ENCODE measurements at places on chromosomes 2 and 18. TPM values are rescaled to one million over a fixed set of nuclear protein-coding genes. Genes with fewer than 3 reads are reported as not detected.

DNA sequence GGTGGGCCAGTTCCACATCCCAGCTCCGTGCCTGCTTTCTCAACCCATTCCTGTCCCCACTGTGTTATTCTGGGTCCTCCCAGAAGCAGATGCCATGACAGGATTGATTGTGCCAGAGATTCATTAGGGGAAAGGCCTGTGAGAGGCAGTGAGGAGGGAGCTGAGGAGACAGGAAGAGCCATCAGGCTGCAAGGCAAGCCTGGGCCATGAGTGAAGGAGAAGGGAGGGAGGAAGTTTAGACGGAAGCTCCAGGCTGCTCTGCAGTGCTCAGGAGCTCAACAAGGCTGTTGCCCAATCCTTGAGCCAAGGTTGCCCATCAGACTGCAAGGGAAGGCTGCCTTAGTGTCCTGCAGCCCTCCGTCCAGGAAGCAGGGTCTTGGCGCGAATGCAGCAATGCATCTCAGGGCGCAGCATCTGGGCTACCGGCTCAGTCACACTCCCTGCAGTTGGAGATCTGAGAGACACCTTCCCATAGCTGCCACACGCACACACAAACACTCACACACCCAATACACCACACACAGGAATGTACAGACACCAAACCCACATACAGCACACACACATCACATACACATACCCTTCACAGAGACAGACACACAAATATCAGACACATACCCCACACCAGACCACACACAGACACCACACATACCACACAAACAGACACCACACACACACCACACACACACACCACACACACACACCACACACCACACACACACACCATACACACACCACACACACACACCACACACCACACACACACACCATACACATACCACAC lies 139.5 kb upstream of the NDUFV2 start:
- DNase-seq, result no peak

- DNase-seq, result no peak
Measured at GRCh38 chr2:192162392-192163042, 32.2 kb downstream of the TMEFF2 start.

GRCh38 chr2:146678516-146678915 lies 1166.3 kb upstream of the ACVR2A start:
- no peak for DNase-seq

GRCh38 chr2:84472856-84473565 lies 13.9 kb upstream of the SUCLG1 start:
- DNase-seq, result no peak

DNA sequence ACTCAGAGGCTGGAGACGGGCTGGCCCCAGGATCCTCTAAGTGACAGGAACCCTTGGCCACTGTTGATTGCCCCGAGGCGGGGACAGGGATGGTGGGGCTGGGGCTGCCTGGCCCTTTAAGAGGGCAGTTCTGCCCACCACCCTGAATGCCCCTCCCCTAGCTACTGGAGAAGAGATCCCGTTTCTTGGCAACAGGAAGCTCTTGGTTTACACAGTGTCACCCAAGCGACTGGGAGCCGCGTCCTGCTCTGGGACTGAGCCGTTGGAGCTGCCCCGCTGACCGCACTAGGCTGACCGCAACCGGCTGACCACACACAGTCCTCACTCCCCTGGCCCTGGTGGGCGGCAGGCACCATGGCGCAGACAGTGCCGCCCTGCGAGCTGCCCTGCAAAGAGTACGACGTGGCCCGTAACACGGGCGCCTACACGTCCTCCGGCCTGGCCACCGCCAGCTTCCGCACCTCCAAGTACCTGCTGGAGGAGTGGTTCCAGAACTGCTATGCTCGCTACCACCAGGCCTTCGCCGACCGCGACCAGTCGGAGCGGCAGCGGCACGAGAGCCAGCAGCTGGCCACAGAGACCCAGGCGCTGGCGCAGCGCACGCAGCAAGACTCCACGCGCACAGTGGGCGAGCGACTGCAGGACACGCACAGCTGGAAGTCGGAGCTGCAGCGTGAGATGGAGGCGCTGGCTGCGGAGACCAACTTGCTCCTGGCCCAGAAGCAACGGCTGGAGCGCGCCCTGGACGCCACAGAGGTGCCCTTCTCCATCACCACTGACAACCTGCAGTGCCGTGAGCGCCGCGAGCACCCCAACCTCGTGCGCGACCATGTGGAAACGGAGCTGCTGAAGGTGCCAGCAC lies at the start of gene TEKT4:
Gene TEKT4 (plus strand): TSS at position 205 of the 862 bp plus-strand sequence. CDS start 150 bp downstream, at position 355.
- DNase-seq, result no peak

DNA sequence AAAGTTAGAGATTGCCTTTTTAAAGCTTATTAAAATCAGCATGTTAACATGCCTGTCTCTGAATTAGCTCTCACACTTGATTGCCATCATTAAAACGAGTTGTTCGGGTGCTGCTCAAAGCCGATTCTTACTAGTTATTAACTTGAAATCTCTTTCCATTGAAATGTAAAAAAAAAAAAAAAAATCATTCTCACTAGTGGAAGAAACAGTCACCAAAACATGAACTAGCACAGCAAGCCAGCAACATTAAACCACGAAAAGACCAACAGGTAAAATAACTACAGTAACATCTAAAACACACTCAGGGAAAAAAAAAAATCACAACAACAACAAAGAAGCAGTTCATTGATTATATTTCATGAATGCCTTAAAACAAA lies 264.5 kb downstream of the MEIS1 start:
- DNase-seq, result no peak

GRCh38 chr2:138516030-138516704 lies 14.6 kb downstream of the SPOPL start:
- DNase-seq, result no peak

GRCh38 chr2:60821587-60822302 lies 59.6 kb upstream of the REL start:
- DNase-seq, result no peak

DNA sequence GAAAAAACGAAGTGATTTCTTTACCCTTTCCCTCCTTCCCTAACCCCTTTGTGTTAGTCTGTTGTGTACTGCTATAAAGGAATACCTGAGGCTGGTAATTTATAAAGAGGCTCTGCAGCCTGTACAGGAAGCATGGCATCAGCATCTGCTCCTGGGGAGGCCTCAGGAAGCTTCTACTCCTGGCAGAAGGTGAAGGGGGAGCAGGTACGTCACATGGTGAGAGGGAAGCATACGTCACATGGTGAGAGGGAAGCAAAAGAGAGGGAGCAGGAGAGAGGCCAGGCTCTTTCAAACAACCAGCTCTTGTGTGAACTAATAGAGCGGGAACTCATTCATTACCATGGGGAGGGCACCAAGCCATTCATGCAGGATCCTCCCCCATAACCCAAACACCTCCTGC lies 126.2 kb downstream of the CAPN13 start:
- DNase-seq, result no peak

DNA sequence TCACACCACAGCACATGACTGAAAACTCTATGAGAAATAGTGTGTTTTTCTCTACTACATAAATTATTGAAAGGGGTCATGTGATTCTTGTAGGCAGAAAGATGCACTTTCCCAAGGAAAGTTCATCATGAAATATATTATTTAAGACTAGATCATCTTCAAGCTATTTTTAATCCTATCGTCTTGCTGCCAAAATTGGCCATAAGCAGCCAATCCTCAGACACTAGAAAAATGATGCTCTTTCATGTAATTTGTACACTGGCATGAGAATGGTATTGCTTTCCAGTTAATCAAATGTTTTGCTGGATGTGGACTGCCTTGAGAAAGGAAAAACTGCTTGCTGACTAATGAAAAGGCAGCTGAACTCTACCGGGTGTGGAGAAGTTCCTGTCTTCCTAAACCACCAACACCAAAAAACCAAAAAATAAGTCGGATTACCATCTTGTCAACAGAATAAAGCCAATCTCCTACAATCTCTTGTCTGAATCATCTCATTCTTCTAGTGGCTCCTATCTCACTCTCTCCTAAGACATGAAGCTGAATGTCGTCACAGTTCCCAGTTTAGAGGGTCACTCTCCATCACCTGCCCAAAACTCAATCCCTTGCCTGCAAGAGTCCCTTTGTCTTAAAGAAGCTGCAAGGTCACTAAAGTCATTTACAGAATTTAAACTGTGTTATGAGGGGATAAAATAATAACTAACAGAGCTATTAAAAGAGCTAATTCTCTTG lies 5.3 kb downstream of the BCL2 start:
- DNase-seq, result no peak

- DNase-seq, result no peak
Measured at GRCh38 chr2:218344090-218344754, 12.4 kb upstream of the CATIP start.

DNA sequence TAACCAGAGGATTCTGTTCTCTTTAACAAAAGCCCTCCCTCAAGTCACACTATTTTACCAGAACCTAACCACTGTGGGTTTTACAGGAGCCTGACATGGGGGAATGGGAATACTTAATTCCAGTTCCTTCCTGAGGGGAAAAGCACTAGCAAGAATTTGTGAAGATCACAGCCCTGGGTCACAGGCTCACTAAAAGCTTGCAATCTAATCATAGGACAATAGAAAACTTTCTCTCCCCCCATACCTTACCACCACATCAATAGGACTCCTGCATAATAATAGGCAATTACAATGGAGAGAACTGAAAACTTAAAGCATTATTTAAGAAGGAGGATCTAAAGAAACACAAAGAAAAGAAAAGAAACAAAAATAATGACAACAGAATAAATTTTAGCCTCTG lies 225.8 kb upstream of the ZNF804A start:
- DNase-seq, result no peak

GRCh38 chr2:102080451-102081242 lies 61.9 kb upstream of the IL1R1 start:
- no peak for DNase-seq

GRCh38 chr18:54616220-54616848 lies 25.3 kb downstream of the DYNAP start:
- no peak for DNase-seq

DNA sequence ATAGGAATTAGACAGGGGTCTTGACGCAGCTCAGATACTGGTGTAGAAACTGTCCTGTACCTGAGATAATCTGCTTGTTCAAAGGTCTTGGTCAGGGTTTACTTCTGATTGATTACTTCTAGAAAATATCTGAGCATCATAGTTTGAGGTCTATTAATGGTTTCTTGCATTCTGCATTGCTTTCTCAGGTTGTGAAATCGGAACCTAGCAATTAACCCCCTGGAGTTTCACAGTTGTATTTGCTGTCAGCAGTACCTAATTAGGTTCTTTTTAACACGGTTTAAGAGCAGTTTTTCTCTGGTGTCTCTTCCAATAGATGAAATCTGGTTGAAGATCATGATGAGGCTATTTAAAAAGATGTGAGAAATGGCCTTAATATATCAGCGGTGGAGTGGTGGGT lies 428.6 kb upstream of the SYT4 start:
- no peak for DNase-seq

- no peak for DNase-seq
Measured at GRCh38 chr2:127579231-127579630, 43.7 kb downstream of the MYO7B start.

GRCh38 chr2:127034883-127035611 lies 71.9 kb downstream of the BIN1 start:
- DNase-seq, result no peak

DNA sequence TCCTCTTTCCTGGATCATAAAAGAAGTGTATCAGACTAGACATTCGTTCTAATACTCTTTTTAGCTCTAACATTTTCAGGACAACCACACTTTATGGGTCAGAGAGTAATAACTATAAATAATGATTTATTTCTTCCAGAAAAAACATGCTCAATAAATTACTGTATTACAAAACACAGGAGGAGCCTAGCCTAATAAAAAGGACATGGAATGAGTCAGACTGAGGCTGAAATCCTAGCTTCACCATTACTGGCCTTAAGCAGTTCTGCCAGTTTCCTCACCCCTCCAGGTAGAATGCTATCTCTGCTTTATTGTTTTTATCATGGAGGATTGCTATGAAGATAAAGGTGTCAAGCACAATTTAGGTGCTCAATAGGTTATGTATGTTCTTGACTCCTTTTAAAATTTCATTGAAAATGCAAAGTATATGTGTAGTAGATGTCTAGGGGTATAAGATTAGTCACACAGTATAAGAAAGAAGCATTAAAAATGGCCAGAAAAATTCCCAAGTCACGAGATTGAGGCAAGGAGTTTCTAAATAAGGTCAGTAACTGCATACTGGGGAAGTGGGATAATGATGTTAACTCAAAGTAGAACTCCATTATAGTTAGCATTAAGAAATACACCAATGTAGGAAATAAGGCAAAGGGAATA lies 105.5 kb upstream of the NEUROD1 start:
- DNase-seq, result no peak

DNA sequence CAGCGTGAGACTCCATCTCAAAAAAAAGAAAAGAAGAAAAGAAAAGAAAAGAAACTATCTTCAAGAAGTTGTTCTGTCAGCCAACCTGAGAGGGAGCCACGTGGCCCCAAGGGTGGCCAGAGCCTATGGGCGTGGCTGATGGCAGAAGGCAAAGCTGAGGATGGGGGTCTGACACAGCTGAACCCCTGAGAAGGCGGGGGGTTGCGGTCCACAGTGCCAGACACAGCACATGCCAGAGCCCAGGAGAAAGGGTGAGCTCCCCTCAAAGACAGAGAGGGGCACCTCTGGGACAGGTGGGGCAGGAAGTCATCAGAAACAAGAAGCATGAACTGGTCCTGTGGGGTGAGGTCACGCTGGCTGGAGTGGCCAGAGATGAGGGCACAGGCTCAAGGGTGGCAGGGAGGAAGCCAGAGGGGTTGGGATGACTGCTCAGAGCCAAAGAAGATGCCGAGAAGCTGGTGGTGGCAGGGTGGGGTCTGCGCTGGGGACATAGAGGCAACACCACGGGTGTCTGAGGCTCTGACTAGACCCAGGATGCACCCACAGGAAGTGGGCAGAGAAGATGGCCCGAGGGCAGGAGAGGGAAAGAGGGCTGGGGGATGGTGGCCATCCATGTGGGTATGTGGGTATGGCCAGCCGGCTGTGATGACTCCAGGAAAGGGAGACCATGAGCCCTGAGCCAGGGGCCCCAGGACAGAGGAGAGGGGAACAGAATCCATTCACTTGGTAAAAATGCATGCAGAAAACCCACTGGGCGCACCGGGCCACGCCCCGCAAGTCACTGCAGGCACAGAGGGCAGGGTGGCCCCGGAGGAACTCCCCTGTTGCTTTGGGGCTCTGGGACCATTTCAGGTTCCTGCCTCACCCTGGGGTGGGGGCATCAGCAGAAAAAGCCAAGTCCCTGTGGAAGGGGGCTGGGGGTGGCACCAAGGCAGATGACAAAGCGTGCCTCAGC lies 8.4 kb downstream of the KIF1A start:
- DNase-seq, result no peak

Gene CERKL
- not detected for total RNA-seq

Gene CYP20A1
- 12.5 TPM for total RNA-seq

Gene HRH4
- total RNA-seq, result not detected

Gene CNOT9
- total RNA-seq, result 17.7 TPM

Gene KIF5C
- total RNA-seq, result 1.2 TPM

Gene ATP8B1
- 5.9 TPM for total RNA-seq

Gene RNF144A
- 14.5 TPM for total RNA-seq

Gene IL1R1
- total RNA-seq, result 21.1 TPM

Gene SP140
- total RNA-seq, result 0.56 TPM

Gene CCDC138
- total RNA-seq, result 1.00 TPM

Gene CHRNA1
- not detected for total RNA-seq

Gene MGAT4A
- 20.0 TPM for total RNA-seq

Gene IL36RN
- total RNA-seq, result not detected

Gene ABHD3
- total RNA-seq, result 5.0 TPM

Gene GGCX
- total RNA-seq, result 25.1 TPM

Gene WDPCP
- total RNA-seq, result 12.8 TPM

Gene DLGAP1
- 0.08 TPM for total RNA-seq

Measured in Right ventricle myocardium superior (tissue), 1 donor.